T-cell (primary cell): ENCODE measurements at places on chromosomes 4 and X.

DNA sequence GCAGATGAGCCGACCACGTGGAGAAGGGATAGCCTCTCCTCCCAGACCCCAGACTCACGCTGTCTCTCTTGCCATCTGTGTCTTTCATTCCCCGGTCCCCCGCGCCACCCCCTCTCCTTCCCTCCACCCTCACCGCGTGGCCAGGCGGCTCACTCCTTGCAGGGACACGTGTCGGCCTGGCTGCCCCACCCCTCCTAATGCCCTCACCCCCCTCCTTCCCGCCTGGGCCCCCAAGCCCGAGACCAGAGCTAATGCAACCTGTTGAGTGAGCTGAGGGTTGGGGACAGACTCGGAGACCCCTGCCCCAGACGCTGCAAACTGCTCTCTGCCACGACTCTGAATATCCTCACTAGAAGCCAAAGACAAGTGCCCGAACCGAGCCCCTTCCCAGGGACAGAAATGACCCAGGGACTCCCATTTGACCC lies 1.8 kb downstream of the SLC38A5 start:
- no peak for DNase-seq

GRCh38 chr4:155672342-155672741 lies 5.7 kb downstream of the GUCY1A1 start:
- no peak for DNase-seq

- DNase-seq = no peak
These were observed 217.6 kb downstream of the ZNF674 start for GRCh38 chrX:46327566-46328115.

GRCh38 chr4:88008122-88008742 lies 797 bp downstream of the PKD2 start:
- DNase-seq = no peak

DNA sequence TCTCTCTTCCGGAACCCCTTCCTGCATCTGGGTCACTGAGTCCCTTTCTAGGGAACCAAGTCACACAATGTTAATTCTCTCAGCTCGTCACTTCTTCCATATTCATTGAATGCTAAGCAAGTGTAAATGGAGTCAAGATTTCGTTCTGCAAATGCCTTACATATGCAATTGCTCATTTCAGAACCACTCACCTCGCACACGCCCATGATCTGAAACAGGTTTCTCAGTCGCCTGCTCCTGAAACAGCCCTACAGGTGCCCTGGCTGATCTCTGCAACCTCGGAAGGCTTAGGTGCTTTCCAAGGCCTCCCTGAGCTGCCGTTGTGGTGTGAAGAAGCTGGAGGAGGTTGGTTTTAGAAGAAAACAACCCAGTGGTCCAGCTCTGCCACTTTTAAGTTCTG lies 100.8 kb upstream of the MSX1 start:
- DNase-seq = no peak

DNA sequence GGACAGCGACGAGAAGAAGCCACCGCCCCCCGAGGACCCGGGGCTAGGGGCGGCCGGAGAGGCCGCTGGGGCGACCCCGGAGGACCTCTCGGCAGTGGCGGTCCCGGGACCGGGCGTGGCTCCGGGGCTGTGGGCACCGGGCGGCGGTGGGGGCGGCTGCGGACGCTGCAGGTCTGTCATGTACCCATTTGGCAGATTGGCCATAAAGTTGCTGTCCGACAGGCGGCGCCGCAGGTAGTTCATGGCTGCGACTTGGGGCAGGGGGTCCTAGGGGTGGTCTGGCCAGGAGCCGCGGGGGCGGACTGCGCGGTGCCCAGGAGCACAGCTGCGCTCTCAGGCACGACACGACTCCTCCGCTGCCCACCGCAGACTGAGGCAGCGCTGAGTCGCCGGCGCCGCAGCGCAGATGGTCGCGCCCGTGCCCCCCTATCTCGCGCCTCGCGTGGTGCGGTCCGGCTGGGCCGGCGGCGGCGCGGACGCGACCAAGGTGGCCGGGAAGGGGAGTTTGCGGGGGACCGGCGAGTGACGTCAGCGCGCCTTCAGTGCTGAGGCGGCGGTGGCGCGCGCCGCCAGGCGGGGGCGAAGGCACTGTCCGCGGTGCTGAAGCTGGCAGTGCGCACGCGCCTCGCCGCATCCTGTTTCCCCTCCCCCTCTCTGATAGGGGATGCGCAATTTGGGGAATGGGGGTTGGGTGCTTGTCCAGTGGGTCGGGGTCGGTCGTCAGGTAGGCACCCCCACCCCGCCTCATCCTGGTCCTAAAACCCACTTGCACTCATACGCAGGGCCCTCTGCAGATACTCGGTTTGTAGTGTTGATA lies at the start of gene SYN1:
TSS of gene SYN1 (minus strand) at position 372 of the 817 bp plus-strand sequence. CDS start at position 243, 129 bp downstream.
- DNase-seq = peak; percentile 68

DNA sequence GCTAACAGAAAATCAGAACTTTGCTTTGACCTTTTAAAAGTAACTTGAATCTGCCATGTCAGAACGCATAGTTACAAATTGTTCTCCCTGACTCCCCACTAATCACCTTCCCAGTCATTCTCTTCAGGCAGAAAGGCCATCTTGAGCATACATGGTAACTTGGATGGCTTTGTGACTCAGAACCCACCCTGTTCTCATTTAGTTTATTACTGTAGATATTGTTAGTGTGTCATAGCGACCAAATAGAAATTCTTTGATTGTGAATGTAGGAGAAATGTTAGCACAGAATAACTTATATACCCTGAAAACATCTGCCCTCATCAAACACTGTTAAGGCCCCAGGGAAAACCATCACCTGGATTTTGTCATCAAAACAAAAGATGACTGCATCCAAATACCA lies 382.0 kb downstream of the MAGEB5 start:
- no peak for DNase-seq

- DNase-seq = no peak
These were observed 5.4 kb upstream of the LRAT start for GRCh38 chr4:154738426-154738825.
